ENCODE measurements at places on chromosomes 5 and 9. TPM values are rescaled to one million over a fixed set of nuclear protein-coding genes. Genes with fewer than 3 reads are reported as not detected.

The INSL6 gene
- not detected for total RNA-seq

DNA sequence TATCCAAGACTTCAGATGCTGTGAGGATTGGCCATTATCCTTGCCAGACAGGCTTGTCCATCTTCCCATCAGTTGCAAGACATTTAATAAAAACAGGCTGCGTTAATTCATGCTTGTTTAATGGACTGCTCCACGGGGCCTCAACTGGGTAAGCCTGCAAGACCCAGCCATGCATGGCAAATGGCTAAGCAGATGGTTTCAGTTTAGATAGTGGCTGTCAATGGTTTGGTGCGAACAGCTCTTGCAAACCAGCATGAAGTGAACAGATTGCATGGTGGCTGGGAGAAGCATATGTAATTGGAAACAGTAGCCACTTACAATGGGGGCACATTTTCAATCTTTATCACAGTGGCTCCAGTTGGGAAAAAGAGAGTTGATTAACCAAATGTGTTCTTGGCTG lies 628.2 kb upstream of the KLF4 start:
- no peak for DNase-seq

DNA sequence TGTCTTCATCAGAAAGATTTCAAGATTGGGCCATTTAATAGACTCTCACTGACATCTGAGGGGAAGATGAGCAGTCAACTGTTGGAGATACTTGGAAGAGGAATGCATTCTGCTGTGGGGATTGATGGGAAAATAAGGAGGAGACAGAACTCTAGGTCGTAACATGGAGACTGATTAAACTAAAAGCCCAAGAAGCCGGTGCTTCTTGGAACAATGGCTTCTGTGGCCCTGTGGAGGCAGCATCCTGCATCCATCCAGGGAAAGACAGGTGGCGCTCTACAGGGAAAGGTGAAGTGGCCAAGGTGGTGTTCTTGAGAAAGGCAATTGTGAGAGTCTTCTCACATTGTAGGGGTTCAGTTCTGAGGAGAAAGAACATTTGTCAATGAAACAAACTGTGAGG lies 31.3 kb downstream of the ZFAND5 start:
- no peak for DNase-seq

DNA sequence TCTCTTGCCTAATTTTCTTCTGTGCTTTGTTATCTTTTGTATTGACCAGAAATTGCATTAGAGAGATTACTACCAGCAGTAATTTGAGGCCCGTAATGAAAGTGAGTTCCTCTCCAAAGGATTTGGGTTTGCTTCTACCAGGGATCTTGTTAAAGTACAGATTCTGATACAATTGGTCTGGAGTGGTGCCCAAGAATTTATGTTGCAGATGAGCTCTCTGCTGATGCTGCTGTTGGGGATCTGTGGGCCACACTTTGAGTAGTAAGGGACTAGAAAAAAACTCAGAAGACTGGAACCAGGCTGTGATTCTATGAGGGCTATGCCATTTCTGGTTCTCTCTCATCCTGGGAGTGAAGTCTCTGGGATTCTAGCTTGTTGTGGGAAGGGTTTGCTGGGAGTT lies 192.2 kb downstream of the SEC61B start:
- DNase-seq, result no peak

All from HCT116 (cell line).